ENCODE measurements at places on chromosomes 4 and X.

DNA sequence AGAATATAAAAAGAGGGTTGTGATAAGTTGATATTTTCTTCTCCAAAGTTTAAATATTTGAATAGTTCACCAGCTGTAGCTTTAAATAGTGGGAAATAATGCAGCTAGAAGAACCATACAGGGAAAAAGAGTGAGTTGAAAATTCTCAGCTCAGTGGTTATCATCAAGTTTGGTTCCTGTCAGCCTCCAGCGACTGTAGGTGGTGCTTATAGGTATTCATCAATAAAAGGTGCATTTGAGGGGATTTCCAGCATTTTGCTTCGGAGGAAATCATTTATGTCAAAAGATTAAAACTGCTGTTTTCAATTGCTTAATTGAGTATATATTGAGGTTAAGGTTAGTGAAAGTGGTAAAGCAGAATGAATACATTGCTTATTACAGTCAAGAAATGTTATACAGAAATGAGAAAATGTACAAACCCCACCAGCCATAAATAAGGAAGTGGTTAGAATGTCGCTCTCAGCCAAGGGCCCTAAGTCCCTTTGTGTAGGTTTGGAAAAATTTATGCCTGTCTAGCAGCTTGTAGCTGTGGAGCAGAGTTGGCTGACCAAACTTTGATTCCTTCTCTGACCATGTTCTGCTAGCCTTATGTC lies 532.9 kb upstream of the FTHL17 start:
- DNase-seq = no peak

DNA sequence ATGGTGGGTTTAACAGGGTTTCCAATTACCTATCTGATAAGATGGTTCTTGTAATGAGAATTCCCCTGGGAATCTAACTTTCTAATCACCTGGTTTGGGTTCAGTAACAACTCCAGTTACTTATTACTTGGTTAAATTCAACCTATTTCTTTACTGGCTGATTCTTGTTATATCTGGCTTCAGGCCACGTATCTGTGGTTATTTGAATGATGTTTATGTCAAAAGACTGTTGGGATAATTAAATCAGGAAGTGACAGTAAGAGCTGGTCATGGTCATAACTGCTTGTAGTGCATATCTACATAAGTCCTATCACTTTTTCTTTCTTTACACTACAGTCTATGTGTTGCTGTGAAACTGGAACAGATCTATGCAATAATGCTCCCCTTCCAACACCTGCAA lies 108.1 kb downstream of the MID1 start:
- no peak for DNase-seq

- DNase-seq = no peak
These were observed 145.4 kb upstream of the PLAC1 start for GRCh38 chrX:134803551-134804183.

- DNase-seq = no peak
These were observed 34.9 kb upstream of the SLC25A14 start for GRCh38 chrX:130304587-130305368.

DNA sequence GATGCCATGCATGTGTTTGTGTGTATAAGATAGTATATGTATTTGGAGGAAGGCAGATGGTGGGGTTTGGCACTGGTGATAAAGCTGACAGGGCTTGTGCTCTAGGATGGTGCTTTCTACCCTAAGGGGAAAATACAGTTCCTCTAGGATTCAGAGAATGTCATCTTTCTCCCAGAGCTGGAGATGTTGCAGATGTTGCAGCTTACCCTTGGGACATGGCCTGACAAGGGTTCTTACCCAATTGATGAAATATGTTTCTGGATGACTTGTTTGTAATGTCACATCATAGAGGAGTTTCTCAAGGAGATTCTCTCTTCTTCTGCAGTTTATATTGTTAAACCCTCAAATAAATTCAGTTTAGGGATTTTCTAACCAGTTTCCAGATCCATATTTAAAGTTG lies 52.5 kb upstream of the PITX2 start:
- DNase-seq = no peak

DNA sequence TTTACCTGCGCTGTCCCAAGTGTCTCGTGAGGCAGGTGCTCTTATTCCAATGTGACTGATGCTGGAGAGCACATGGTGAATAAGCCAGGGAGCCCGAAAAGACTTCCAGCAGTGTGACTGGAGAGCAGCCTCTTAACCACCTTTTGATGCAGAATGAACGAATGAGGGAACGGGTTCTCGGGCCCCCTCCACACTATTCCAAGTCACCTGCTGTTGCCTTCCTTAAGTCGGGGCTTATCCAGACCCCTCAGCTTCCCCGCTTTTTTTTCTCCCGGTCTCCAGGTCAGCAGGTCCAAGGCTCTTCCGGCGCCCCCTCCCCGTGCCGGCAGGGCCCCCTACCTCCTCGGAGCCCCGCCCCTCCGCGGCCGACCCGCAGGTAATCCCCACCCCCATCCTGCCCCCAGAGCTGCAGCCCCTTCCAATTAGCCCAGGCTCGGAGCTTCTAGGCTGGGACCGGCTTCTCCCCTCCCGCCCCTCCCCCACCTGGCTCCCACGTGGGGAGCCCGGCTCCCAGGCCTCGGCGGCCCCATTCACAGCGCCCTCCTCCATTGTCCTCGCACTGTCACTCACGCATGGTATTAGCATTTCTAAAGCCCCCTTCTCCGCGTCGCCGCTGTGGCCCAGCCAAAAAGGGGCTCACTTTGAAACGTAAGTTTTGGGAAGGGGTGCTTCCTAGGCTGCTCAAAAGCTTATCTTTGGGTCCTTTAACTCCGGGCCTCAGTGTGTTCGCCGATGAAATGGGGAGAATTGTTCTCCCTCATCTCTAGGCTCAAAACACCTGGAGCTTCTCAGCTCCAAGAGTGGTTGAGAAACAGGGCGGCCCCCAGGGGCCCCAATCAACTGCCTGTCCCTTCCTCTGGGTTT lies 56.2 kb upstream of the PJA1 start:
- DNase-seq = no peak

DNA sequence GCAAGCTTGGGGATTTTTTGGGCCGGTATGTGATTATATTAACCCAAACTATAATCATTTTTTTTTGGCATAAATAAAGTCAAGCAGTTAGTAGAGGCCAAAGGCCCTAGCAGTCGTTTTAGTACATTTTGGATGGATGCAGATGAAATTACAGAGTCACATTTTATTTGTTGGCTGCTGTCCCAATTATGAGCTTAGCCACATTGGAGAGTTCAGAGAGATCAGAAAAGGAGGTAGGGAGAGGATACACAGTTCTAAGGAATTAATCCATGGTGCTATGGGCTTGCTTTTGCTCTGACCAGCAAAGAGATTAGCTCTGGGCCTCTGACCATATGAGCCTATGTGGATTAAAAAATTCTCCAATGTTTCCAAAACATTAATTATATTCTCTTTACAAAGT lies 395.1 kb downstream of the RAPGEF2 start:
- no peak for DNase-seq

DNA sequence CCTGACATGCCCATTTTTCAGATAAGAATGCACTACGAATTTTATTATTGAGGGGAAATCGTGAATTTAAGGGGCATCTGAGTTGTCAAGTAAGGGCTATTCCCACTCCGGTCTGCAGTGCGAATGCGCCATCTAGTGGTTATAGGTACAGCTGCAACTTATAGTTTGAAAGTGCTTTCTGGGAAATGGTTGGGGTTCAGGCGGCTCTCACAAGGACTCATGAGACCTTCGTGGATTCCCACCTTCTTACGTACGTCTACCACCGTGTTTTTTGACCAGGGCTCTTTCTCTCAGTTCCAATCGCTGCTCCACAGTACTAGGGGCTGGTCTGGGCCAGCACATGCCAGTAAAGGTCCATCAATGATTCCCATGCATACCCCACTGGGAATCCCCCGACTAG lies 12.3 kb downstream of the MSL3 start:
- DNase-seq = no peak

DNA sequence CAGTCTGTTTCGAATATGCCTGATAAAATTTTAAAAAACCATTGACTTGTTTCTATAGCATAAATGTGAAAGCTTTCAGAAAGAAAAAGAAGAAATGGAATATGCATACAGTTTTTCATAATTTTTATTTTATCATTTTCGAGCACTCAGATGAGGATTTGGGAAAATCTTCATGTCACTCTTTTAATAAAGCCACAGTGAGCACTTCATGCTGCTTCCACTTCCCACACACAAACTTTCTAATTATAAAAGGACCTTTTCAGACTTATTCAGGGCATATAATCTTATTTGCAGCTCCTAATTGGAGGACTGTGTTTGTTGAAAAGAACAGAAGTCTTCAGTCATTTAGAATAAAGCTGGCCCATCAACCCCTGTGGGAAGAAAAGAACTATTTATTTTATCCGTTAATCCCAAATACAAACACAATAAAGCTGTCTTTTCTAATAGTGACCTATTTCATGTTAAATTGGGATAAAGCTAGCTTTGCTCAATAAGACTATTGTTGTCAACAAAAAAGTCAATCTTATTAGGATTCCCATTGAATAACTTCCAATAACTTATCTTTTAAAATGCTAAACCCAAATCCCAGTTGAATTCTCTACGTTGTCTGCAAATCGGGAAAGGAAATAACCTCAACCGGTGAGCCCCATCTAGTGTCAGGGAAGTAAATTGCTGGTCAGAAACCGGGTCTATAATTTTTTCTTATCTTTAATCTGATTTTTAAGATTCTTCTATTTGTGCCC lies 211.5 kb downstream of the PDGFRA start:
- no peak for DNase-seq

DNA sequence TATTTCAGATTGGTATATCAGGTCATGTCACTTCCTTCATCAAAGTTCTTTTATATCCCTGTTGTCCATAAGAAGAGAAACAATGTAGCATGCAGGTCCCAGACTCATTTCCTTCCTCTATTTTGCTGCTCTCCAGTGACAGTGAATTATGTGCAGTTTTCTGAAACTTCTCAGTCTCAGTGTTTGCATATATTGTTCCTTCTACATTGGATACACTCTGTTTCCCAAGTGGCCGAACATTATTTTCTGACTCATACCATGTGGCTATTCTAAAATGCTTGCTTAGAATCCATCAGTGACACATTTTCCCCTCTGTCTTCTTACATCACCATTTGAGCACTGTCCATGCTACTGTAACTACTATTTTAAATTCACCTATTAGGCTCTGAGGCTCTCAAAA lies 305.7 kb downstream of the PDHA2 start:
- no peak for DNase-seq

DNA sequence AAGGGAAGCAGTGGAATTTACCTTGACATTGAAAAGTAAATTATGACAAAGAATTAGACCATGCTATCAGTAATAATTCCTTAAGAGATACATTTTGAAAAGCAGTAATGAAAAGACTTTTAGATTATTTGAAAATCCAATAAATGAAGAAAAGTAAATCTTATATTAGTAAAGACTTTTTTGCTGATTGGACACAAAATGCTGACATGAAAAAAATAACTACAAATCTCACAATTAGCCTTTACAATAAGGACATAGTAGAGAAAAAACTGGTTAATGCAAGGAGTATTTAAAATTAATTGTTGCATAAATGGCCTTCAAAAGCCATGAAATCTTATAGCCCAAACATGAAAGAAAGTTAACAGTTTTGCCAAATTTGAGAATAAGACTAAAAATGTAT lies 446.1 kb upstream of the FAM241A start:
- no peak for DNase-seq

DNA sequence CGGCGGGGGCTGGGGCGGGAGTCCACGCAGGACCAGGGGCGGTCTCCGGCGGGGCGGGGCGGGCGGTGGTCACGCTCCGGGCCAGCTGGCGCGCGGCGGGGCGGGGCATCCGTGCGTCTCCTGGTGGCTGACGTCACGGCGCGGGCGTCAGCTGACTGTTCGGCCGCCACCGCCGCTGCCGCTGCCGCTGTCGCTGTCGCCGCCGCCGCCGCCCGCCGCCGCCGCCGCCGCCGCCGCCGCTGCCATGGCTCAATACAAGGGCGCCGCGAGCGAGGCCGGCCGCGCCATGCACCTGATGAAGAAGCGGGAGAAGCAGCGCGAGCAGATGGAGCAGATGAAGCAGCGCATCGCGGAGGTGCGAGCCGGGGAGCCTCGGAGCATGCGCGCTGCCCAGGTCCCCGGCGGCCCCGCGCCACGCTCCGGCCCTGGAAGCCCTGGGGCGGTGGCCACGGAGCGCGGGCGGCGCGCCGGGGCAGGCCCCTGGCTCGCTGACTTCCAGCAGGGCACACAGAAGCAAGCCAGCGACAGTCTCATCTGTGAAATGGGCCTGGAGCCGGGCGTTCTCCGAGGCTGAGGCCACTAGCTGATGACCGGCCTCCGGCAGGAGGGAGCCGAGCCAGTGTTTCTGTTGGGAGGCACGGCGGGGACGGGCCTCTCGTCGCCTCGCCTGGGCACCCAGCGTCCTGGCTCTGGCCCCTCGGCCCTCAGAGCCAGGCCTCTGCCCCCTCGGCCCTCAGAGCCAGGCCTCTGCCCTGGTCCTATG lies at the start of gene FAM50A:
Gene FAM50A (plus strand): TSS at position 150 of the 763 bp plus-strand sequence. CDS start 95 bp downstream, at position 245.
- peak; percentile 44 for DNase-seq

GRCh38 chrX:24341795-24342194 lies 18.6 kb upstream of the SUPT20HL1 start:
- DNase-seq = no peak

DNA sequence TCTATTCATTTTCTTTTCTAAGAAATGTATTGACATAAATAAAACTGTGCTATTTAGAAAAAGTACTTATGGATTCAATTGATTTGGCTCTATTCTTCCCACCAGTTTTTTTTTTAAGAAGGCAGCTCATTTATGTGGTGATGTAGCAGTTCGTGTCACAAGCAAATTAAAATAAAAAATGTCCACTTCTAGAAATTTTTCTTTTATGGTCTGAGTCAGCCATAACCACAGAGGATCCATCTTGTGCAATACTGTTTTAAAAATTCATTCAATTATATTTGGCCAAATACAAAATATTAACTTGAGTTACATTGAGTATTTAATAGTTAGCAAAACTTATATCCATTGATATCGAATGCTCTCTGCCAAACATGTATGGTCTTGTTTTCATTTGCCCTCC lies 207.9 kb upstream of the FAT1 start:
- no peak for DNase-seq

DNA sequence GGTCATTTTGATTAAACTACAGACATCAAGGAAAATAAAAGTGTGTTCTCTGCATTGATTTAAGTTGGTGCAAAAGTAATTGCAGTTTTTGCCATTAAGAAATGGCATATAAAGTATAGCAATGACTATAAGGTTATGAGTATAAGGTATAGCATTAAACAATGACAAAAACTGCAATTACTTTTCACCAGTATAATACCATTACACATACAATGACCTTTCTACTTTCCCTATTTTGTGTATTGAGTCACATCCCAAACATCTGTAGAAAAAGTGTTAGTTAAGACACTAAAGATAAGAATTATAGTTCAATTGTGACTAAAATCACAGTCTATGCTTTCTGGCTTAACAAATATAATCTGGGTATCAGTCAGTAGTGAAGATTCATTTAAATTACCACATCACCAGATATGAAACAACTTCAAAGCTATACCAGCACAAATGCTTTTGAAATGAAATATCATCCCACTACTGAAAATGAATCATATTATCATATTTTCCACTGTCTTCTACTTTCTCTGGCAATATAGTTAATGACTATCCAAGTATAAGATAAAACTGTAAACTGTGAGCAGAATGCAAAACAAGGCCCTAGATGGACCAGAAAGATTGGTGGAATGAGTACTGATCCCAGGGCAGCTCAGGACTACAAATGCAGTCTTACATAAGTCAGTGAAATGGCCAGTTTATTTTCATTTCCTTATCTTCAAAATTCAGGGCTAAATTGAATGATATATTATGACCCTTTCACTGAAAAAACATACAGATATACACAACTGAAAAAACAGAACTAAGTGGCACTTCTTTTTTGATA lies 241.1 kb downstream of the ANTXR2 start:
- DNase-seq = no peak
